ENCODE measurements at places on chromosomes 1 and 21.
A peak's percentile ranks its signal among the peaks of the same experiment; 100 is the strongest.

- DNase-seq, result no peak
Measured at GRCh38 chr1:51410568-51411460, 80.5 kb upstream of the TTC39A start.

GRCh38 chr1:215344539-215344938, 222.6 kb upstream of the KCTD3 start:
- no peak for DNase-seq

DNA sequence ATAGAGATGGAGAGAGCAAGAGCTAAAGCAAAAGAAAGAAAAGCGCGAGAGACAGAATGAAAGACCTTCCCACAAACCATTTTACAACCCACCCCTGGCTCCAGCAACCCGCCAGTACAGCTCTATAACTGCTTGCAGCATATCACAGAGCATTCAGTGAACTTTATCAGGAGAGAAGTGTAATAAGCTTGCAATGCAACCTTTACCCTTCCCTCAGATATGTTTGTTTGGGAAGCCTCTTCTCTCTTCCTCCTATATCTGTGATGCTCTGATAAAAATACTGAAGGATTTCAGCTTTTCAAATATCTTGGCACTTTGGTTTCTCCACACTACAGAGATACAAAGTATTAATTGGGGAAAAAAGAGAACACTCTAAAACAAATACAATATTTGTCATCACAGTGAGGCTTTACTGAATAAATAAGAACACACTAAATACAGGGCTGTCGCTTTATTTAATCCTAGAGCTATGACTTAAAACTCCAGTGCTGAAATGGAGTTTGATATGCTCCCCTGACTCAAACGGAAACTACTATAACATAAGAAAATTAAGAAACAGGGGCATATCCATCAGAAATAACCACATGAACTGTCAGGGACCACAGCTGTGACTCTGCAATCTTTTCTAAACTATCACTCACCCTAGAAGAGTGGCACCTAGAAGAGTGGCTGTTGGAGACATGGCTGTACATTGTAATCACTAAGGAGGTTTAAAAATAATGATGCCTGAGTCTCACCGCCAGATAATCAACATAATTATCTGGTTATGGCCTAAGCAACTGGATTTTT, 6.7 kb downstream of the CRP start:
- no peak for DNase-seq

DNA sequence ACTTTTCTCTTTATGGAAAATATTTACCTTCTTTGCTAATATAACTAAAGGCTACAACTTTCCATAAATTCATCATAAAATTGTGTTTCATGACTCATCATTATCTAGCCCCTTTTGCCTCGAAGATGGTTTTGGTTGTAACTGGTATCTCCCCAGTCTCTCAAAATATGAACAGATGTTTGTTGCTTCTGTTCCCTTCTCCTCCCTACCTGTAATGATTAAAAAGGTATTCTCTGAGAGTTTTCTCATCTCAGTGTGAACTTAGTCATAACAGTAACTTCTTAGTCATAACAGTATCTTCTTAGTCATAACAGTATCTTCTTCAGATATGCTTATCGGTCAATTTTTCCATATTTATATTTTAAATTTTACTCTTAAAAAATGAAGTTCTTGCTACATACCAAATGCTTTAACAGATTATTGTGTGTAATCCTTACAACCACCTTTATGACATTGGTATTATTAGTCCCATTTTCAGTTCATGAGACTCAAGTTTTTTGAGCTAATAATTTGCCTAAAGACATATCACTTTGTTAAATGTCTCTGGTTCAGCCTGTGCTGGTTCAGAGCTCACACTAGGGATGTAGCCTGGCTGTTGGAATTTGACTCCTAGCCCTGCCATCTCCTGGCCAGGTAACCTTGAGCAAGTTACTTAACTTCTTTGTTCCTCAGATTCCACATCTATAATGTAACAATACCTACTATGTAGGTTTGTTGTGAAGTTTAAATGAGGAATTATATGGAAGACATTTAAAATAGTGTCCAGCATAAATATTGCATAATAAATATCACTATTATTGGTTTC, 32.6 kb downstream of the ATP1B1 start:
- no peak for DNase-seq

DNA sequence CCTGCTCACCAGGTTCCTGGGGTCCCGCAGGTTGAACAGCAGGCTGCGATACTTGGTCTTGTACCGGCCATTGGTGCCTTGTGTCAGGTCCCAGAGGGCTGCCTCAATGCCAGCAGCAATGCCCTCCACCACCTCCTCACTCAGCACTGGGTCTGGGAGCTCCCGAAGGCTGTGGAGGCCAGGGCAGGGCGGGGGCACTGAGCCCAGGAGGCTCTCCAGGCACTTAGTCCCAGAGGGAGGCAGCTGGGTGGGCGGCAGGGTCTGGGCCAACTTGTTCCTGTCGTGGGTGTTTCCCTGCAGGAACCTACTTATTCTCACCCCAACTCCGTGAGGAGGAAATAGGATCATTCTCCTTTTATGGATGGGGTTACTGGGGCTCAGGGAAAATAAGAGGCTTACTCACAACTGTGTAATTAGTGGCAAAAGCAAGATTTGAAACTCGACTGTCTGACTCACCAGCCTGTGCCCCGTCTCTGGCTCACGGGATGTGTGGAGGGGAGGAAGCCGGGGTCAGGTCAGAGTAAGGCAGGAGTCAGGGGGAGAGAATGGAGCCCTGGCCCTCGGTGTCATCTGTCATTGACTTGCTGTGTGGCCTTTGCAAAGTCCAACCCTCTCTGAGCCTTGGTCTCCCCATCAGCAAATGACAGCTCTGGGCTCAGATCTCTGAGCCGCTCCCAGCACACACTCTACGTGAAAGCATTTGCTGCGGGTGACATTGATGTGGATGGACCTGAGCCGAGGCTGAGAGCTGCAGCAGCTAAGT, 17.2 kb downstream of the SPOCD1 start:
- no peak for DNase-seq

GRCh38 chr1:31366796-31367195, 6.1 kb downstream of the FABP3 start:
- DNase-seq, result peak; percentile 95

GRCh38 chr21:39645331-39645730, 32.6 kb downstream of the B3GALT5 start:
- DNase-seq, result no peak

GRCh38 chr1:59498640-59499039, 201.7 kb downstream of the FGGY start:
- DNase-seq, result no peak

DNA sequence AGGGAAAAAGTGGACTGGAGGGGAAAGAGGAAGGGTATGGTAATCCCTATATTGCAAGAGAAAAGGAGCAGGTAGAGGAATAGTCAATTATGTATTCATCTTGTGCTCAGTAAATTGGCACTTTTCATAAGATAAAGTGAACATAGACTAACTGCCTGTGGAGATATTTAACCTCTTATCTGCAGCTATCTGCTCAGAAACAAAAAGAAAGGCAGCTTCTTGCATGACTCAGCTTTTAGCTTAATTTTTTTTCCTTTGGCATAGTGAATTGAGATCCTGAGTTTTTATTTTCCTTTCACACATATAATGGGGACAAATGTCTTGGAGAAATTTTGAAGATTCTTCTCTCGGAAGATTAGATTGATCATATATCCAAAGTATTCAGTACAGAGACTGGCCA, 127.6 kb upstream of the F3 start:
- no peak for DNase-seq

- DNase-seq, result peak; percentile 70
Measured at GRCh38 chr1:6447818-6448748, 17.9 kb downstream of the TNFRSF25 start.

DNA sequence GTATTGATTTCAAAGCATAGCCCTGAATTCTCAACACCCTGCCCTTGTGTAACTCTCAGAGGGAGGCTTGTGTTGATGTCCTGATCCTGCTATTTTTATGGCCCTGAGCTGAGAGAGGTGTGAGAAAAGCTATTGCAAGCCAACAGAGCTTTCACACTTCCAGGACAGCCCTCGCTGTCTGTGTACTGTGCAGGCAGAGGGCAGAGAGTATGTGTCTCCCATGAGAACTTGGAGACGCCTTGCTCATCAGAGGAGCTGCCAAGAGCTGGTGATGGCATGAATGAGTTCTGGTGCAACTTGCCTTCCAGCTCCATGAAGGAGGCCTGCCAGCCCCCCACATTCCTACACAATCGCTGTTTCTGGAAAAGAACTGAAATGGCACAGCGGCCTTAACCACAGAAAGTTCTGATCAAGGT, 144.1 kb upstream of the AJAP1 start:
- DNase-seq, result no peak

DNA sequence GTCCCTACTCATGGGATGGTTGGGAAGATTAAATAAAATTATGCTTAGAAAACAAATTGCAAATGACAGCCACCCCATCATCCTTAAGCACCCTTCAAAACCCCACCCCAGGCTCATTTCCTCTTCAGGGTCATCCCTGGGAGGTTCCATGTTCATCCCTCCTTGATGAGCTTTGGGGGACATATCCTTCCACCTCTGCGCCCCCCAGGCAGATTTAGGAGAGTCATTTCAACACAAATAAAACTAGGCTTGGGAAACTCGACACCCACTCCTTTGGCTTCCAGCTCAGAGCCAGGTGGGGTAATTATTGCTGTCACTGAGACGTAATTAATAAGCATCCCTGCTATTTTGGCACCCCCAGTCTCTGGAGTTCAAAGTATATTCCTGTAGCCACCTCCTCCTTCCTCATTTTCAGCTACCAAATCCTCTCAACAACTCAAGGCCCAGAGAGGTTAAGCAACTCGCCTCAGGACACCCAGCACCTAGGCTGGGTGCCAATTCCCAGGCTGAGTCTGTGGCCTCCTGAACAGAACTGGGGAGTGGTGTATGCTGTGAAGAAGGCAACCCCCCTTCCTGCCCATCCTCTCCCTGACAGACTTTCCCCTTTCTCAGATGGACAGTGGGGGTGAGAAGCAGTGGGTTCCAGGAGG, 595 bp downstream of the CRYBG2 start:
- DNase-seq, result no peak

DNA sequence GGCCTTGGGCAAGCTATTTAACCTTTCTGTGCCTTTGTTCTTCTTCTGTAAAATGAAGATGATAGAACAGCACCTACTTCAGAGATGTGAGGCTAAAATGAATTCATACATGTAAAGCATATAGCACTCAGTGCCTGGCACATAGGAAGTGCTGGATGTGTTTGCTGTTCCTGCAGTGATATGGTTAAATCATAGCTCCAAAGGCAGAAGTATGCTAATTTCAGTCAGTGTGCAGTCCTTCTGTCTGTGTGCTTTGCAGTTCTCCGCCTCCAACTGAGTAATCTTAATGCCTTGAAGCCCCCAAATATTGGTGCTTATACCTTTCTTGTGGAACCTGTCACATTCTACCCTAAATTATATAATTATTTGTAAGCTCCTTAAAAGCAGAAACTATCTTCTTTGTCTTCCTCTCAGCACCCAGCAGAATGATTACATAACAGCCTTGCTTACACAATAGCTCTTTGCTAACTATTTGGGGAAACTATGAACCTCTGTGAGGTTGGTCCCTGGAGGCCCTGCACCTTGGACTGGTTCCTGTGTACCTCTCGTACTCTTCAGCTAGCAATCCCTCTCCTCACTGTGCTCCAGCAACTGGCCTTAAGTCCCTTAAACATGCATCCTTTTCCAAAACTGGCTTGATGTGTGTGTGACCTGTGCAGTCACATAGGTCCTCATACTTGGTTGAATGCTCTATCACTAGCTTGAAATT, 57.0 kb upstream of the CACYBP start:
- peak; percentile 16 for DNase-seq

GRCh38 chr1:54542120-54542961, 5.7 kb upstream of the ACOT11 start:
- peak; percentile 78 for DNase-seq

GRCh38 chr1:244810221-244810620, 25.2 kb upstream of the COX20 start:
- no peak for DNase-seq

DNA sequence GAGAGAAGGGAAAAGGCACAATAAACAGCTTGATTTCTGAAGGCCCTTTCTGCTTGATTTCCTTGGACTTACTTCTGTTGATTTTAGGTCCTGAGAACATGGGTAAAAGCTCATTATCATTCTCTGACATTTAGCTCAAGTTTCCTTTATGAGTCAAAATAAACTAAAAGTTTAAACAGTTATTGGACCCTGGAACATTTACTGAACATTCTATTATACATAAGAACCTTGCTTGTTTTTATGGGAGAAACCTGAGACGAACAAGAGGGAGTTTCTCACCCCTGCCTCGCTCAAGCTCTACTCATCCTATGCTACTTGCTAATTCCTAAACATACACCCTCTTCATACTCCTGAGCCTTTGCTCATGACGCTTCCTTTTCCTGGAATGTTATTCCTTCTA, 538.3 kb upstream of the PKN2 start:
- DNase-seq, result no peak

- DNase-seq, result peak; percentile 2
Measured at GRCh38 chr21:20997636-20998455, at the start of gene NCAM2. Gene NCAM2 (plus strand): TSS chr21:20998409.

DNA sequence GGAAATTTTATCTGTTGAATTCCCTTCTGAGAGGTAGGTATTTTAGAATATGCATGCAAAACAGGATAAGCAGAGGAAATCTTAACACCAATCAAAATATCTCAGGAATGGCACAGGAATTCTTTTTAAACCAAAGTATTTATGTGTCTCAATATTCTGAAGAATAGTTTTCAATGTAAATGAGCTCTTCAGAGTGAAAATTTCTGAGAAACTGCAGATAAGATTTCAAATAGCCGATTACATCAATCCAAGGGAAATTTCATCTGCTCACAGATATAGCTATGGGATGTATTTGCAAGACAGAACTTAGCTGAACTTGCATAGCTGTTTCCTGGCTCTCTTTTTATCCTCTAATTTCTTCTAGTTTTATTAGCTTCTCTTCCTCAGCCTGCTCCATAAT, 209.5 kb downstream of the GRIK1 start:
- DNase-seq, result no peak

All from DMS153 (cell line).